Breast epithelium (tissue), 4 donors: ENCODE measurements at places on chromosomes 1 and 21.

DNA sequence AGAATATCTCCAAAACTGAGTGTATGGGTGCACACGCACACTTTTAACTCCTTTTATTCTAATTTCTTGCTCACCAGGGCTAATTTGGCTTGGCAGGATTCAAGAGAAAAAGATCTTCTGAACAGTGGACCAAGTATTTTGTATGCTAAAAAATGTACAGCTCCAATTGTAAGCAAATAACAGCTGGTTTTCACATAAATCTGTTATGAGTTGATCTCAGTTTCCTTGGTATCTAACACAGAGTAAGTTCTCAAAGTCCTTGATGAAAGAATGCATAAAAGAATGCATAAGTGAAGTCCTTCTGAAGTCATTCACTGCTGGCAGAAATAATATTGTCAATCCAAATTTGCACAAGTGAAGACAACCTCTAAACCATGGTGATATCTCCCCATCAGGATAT lies 213.0 kb downstream of the OMA1 start:
- DNase-seq = no peak

- DNase-seq = peak; percentile 14
Observed at GRCh38 chr1:36562181-36562685, 79.5 kb upstream of the CSF3R start.

GRCh38 chr1:14486401-14487201 lies 111.9 kb upstream of the KAZN start:
- no peak for DNase-seq

- no peak for DNase-seq
Observed at GRCh38 chr1:40986956-40987355, 7.5 kb downstream of the CTPS1 start.

GRCh38 chr1:17097787-17098186 lies 21.5 kb downstream of the PADI2 start:
- no peak for DNase-seq

DNA sequence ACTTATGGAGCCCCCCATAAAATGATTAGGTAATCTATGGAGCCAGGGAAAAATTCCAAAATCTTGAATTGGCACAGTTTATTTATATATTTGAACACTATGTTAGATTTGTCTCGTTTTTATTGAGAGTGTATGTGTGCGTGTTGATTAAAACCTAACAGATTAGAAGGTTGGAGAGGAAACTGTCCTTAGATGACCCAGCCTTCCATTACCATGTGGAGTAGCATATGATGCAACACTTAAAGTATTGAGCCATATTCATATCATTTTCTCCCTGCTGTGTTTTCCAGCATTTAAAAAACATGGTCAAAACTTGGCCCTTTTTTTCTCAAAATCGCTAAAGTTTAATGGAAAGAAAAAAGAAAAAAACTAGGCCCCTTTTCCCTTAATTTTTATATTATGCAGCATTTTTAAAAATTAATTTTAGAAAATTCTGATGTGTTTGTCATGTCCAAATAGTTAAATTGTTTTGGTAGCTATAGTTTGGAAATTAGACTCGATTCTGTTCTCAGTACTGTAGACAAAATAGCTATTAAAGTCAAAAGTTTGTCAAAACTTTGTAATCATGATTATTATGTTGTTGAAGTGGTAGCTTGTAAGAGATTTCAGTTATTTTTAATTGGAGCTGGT lies 2.3 kb downstream of the LRRC8D start:
- no peak for DNase-seq

DNA sequence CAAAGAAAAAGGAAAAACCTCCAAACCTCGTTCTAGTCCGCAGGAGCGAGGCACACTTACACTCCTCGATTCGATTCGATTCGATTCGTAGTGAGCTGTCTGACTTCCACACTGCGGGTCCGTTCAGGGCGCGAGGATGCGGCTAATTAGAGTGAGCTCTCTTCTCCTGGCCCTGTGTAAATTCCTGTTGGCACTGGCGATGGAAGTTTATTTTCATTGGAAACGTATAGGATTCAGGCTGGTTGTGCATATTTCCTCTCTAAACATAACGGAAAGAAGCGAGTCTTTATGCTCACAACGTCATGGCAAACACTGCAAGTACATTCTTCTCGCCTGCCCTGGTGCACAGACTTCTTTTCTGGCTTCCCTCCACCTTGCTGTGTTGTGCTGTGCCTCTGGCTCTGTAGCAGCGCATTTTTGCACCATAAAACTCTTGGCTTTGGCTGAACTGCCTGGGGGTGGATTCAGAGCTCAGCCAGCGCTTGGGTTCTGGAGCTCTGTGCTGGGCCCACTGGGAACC lies 2.7 kb downstream of the HUNK start:
- DNase-seq = no peak

DNA sequence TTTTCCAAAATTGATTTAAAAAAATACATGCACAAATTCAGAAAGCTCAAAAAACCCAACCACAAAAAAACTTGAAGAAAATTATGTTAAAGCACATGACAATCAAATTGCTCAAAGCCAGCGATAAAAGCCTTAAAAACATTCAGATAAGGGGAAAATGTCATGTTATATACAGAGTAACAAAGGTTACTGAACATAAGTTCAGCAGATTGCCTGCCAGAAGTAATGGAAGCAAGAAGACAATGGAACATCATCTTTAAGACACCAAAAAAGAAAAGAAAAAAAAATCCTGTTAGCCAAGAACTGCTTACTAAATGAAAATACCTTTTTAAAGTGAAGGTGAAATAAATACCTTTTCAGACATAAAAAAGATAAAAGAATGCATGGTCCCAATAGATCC lies 147.2 kb upstream of the SGIP1 start:
- DNase-seq = no peak

- no peak for DNase-seq
Observed at GRCh38 chr1:106613068-106613467, 443.4 kb upstream of the PRMT6 start.

DNA sequence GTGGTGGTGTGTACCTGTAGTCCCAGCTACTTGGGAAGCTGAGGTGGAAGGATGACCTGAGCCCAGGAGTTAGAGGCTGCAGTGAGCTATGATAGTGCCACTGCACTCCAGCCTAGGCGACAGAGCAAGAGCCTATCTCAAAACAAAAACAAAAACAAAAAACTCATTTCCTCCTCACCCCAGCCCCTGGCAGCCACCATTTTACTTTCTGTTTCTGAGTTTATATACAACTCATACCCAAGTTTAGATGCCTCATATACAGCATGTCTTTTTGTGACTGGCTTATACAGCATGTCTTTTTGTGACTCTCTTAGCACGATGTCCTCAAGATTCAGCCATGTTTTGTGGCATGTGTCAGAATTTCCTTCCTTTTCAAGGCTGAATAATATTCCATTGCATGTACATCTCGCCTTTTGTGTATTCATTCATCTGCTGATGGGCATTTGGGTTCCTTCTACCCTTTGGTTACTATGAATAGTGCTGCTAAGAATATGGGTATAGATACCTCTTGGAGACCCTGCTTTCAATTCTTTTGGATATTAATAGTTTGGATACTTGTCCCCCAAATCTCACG lies 14.7 kb downstream of the COA7 start:
- no peak for DNase-seq

DNA sequence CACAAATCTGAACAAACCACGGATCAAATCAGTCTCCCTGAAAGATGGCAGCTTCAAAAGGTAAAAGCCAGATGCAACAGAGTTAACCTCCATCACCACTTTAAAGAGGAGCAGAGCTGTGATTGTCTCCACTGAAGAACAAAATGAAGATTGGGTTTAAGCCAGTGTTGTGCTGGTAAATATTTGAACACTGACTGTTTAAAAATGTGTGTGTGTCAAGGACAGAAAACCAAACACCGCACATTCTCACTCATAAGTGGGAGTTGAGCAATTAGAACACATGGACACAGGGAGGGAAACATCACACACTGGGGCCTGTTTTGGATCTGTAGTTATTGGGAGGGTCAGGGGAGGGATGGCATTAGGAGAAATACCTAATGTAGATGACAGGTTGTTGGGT lies 83.9 kb downstream of the ST6GALNAC5 start:
- DNase-seq = no peak

- DNase-seq = no peak
Observed at GRCh38 chr1:38693759-38694158, 165.8 kb downstream of the RRAGC start.

DNA sequence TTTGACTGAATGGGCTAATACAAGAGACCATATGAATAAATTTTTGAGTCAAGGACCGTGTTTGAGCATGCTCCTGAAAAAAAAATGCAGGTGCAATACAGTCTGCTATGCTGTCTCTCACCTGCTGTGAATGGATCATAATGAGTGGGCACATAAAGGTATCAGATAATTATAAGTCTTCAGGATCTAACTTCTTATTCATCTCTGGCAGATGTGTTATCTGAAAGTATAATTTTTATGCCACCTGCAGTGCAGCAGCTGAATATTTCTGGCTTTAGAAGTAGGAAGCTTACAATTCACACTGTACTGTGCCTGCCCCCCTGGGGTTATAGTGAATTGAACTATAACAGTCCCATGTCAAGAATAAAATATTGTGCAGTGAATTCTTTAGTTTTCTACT lies 333.3 kb downstream of the MRPL39 start:
- DNase-seq = no peak

- no peak for DNase-seq
Observed at GRCh38 chr1:205916541-205916940, 26.7 kb downstream of the SLC26A9 start.

DNA sequence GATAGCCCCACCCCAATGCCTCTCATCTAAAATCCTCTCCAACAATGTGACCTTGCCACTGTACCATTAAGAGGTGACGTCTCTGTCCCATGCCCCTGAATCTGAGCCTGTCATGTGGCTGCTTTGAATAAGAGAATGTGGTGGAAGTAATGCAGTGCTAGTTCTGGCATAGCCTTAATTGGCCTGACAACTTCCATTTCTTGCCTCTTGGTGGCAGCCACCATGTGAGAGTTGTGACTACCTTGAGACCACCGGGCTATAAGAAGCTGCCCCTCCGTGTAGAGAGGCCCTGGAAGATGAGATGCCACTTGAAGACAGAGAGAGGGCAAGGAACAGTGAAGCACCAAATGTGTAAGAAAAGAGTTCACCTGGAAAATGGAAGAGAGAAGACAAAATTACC lies 95.4 kb downstream of the POFUT2 start:
- no peak for DNase-seq

GRCh38 chr1:119446321-119446720 lies 31.4 kb downstream of the HSD3B2 start:
- DNase-seq = no peak

GRCh38 chr1:56330391-56331026 lies 248.9 kb downstream of the PLPP3 start:
- no peak for DNase-seq

DNA sequence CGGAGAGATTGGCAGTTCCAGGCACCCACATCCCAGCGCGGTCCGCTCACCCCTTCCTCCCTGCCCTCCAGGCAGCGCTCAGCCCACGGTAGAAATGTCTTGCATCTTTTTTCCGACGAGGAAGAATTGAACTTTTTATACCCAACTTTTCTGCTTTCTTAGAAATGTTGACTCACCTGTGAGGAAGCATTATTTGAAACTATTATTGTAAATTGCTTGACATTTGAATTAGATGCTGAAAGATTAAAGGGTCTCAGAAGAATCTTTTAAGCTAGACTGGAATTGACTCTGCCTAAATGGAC lies 912 bp upstream of the SIPA1L2 start:
- no peak for DNase-seq

GRCh38 chr1:1406101-1406820 lies 832 bp downstream of the MRPL20 start:
- no peak for DNase-seq

DNA sequence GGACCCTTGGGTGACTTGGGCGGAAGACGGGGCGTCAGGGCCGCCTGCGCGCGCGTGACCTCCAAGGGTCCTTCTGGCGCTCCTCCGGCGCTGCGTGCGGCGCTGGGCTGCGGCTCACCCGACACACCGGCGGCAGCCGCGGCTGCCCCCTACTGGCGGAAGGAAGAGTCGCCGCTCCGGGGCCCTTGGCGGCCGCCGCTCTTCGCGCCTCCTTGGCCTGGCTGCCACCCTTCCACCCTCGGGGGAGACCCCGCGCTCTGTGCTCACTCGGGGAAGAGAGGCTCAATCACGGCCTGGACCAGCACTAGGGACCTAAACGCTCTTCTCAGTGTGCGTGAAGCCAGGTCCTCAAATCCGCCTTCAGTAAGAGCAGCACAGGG lies 89.7 kb downstream of the DMRTA2 start:
- no peak for DNase-seq

- no peak for DNase-seq
Observed at GRCh38 chr1:192518700-192519099, 56.9 kb upstream of the RGS1 start.

GRCh38 chr1:47385020-47385419 lies 31.1 kb upstream of the FOXE3 start:
- DNase-seq = no peak

- no peak for DNase-seq
Observed at GRCh38 chr21:41817877-41818855, 51.3 kb upstream of the RIPK4 start.

- DNase-seq = no peak
Observed at GRCh38 chr1:38746941-38747600, 112.5 kb downstream of the RRAGC start.

- DNase-seq = no peak
Observed at GRCh38 chr1:183711741-183712361, 58.7 kb upstream of the APOBEC4 start.

DNA sequence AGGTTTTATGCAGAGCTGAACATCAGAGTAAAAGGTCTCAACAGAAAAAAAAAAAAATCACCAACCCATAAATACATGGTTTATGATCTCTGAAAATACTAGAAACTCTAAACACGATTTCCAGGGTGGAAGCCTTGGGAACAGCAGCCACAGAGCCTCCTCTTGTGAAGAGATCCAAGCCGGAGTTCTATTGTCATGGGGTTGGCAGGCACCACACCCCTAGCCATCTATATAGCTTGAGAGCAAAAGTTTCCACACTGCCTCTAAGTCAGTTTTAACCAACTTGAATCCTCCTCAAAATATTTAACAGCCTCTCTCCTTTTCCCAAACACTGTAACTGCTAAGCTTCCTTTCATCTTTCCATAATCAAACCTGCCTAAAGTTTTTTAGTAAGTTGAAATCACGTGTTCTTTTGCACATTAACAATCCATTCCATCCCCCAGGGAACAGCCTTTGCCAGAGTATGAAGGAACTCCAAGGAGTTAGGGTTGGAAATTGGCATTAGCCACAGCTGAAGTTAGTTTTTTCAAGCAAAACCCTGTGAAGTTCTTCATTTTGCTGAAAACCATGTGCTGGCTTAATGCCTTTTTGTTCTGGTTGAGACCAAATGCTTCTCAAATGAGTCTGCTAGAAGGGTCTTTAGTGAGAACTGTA lies 13.8 kb upstream of the SEC16B start:
- DNase-seq = no peak

- no peak for DNase-seq
Observed at GRCh38 chr1:162216604-162217003, 147.1 kb downstream of the NOS1AP start.

DNA sequence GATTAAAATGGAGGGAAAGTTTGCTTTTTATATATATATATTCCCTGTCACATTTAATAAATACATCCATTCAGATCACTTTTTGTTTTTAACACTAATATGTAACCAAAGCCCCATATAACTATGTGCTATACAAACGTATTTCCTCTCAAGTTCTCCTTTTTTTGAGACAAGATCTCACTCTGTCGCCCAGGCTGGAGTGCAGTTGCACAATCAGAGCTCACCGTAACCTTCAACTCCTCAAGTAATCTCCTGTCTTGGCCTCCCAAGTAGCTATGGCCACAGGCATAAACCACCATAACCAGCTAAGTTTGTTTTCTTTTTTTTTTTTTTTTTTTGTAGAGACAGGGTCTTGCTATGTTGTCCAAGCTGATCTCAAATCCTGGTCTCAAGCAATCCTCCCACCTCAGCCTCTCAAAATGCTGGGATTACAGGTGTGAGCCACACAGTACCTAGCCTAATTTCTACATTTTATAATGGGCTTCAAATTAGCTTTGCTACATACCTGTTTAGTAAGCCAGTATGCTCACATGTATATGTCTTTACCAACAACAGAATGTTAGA lies 120.0 kb downstream of the TGFBR3 start:
- DNase-seq = no peak
